ENCODE measurements at places on chromosomes 12 and 14. TPM values are rescaled to one million over a fixed set of nuclear protein-coding genes. Genes with fewer than 3 reads are reported as not detected.

DNA sequence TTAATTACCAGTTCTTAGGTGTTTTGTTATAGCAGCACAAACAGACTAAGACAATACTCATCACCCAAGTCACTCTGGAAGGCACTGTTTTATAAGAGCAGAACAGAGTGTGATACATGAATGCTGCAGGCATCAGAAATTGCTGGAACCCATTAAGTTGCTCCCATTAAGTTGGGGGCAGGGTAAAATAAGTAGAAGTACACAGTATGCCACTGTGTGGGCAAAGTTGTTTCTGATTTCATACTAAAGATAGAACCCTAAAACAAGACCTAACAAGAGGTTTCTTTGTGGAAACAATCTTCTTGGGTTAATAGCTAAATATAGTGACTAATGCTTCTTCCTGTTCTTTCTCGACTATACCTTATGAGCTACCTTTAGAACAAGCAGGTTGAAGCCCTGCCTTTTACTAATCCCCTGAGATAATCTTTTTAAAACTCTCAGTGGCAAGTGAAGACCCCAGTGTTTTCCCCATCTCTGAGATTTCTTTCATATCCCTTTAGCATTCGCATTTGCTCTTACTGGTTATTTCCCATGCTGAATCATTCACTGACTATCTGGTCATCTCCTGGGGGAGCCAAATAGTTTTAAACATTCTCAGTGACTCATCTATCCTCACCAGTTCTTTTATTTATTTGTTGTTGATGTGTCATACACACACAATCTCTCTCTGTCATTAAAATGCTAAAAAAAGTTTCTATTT, 52.3 kb downstream of the SOCS2 start:
- peak; percentile 98 for DNase-seq

DNA sequence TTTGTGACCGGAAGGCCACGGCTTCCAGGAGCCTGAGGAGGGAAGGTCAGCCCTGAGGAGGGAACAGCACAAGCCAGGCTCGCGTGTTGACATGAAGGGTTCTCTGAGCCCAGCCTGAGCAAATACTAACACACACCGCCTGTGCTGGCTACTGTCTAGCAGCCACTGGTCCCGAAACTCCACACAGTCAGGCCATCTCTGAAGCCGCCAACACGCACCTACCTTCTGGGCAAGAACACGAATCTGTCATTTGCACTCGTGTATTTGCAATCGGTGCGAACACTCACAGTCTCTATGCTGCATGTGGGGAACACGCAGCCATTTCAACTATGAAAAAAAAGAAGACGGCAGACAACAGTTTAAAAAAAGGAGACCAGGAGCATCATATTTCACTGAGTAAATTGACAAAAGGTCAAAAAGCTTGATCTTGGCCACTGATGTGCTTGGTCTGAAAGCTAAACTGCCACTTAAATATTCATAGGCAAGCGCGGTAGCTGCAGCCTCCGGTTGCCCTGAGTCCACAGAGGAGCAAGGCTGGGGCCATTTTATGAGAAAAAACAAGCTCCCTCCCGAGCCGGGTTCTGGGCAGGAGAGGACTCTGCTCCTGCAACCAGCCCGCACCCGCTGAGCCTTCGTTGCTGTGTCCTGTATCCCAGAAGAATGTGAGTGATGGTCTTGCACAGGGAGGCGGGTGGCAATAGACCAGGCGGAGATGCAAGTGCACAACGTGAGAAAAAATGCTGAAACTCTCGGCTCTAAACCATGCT, 57.8 kb downstream of the RIMBP2 start:
- DNase-seq: no peak

- no peak for DNase-seq
Observed at GRCh38 chr12:41250748-41251147, 62.6 kb downstream of the PDZRN4 start.

GRCh38 chr14:63912286-63912685, 59.5 kb downstream of the SYNE2 start:
- DNase-seq: no peak

The PCNX1 gene
- total RNA-seq: 35.1 TPM

DNA sequence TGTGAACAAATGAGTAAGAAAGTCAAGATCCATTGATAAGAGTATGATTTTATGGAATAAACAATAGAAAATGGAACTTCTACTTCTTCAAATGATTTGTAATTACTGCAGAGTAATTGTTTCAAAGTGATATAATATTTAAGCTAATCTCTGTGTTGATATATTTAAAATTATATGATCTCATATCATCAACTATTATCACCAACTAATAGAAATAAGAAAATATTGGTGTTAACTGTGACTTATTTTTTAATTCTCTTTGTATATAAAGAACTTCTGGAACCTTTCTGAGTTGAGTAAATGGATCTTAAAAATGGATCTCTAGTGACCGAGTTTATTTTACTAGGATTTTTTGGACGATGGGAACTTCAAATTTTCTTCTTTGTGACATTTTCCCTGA, at the start of gene OR4L1:
Gene OR4L1 (plus strand): TSS at position 301 of the 400 bp plus-strand sequence. CDS start 0 bp downstream, at position 301.
- no peak for DNase-seq

DNA sequence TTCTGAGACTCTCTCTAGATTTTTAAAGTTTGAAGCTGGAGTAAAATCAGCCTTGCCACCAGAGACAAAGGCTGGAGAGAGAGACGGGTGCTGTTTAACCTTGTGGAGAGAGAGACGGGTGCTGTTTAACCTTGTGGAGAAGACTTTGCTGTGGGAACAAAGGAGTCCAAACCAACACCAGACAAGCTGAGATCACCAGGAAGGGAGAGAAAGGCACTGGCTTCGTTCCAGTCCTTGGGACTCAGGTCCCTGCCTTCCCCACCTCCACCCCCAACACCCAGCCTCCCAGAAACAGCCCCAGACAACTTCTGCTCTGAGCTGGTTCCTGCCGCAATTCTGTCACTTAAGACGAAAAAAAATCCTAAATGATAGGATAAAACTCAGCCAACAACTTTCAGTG, 1389.3 kb downstream of the AACS start:
- DNase-seq: no peak

All from HFFc6 (cell line).